Muscle of leg (tissue), 16 donors: ENCODE measurements at places on chromosomes 16 and 17. TPM values are rescaled to one million over a fixed set of nuclear protein-coding genes. Genes with fewer than 3 reads are reported as not detected.

The CNGB1 gene
- 0.04 TPM for total RNA-seq

The FADS6 gene
- not detected for total RNA-seq

The LPO gene
- not detected for total RNA-seq

The PRSS53 gene
- 11.5 TPM for total RNA-seq

The TLCD3B gene
- total RNA-seq: 0.40 TPM
